ENCODE measurements at places on chromosomes 12 and 14.

- no peak for DNase-seq
Observed at GRCh38 chr12:2244013-2244861, 191.4 kb downstream of the CACNA1C start.

- DNase-seq = no peak
Observed at GRCh38 chr14:27410981-27411380, 813.1 kb upstream of the NOVA1 start.

DNA sequence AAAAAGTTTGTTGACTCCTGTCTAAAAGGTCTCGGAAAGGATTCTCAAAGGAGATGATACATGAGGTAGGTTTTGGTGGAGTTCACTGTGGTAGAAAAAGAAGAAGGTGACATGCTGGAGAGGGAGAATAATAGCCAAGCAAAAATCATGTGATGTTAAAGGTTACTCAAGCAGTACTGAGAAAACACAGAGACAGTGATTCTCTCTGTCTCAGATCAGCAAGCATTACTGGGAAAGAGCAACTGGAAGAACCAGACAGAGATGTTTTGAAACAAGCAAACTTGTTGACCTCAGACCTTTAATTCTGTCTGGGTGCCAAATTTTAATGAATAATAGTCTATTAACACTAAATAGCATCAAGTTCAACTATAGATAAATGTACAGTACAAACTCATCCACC, 183.5 kb upstream of the PLEKHG7 start:
- DNase-seq = no peak

DNA sequence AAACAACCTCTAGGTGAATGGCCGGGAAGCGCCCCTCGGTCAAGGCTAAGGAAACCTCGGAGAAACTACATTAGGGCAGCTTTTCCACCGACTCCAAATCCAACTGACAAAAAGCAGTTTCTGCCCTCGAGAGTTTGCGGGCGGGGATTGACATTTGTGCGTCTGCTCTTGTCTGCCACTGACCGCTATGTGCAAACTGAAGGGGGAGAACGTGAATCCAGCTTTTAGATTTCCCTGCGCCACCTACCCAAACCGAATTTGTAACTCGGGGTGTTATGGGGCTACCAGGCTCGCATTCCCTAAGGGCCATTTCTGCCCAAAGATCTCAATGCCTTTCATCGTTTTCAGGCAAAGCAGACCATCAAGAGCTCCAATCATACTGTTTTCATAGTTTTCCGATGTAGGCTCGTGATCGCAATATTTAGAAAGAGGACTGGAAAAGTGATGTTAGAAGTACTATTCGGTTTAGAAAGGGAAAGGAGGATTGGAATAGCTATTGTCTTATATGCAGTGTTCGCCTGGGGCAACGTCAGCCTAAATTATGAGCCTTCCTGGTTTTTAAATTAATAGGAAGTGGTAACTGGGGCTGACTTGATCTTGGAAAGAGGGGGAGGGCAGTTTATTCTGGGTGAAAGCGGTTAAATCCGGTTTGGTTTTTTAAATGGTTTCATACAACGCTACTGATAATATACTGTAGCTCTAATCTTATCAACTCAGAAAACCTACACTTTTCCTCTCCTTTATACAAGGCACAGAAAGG, 45.4 kb downstream of the BCAT1 start:
- no peak for DNase-seq

DNA sequence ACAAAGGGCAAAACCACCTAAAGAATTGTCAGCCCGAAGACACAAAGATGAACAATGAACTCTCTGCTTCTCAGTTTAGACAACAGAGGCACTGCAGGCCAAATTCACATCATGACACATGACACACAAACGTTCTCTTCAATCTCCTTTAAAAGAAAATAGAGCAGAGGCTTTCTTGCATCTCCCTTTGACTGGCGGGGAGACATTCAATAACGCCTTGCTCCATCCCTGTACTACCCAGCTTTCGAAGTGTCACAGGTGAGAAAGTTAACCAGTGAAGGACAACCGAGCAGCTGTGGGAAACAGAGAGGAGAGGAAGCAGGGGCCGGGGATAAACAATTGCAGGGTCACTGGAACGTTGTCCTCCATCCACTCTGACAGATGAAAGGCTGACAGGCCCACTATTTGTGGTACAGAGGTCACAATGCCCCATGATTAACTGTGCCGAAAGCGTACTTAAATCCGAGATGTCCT, 130.8 kb downstream of the PHLDA1 start:
- no peak for DNase-seq

DNA sequence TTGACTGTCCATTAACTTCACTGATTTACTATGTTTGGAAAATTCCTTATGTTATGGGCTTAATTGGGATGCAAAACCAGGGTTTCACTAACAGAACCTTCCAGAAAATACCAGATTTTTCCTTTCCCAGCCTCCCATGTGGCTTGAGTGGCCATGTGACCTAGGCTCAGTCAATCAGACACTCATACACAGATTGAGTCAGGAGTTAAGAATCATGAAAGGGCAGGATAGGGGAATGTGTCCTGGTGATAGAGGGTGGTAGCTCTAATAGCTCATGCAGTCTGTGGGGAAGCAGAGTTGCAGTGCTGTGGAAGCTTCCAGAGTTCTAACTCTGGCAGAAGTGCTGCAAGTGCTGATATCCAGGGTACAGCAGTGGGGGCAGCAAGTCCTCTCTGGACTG, 134.1 kb upstream of the IFNG-AS1 start:
- DNase-seq = no peak

DNA sequence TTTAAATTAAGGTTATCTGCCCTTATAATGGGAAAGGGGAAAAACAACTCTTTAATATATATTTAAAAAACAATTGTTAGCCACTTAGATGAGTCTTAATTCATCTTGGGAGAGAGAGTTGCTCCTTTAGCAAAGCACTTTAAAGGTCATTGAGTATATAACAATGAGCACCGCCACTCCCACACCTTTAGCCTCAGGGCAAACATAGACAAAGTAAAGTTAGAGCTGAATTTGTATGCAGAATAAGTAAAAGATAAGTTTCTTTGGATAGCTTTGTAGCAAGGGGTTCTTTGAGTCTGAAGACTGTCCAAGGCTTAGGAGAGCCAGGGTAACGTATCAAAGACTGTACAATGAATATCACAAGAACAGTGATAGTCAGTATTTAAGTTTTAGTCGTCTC, 728.8 kb upstream of the LMO3 start:
- DNase-seq = no peak

DNA sequence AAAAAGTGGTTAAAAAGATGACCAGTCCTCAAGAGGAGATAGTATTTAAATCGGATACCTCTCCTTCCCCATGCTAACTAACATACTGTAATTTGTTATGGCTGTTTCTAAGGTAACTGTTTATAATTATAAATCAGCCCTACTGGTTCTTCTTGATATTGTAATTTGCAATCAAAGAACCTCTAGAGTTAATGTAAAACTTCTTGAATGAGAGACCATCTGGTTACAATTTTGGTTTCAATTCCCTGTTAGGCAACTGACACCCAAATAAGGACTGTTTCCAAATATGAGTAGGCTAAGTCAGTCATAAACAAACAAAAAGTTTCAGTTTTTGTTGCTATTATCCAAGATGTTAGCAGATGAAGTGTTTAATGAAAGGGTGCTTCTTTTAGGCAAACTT, 120.2 kb upstream of the DNM1L start:
- no peak for DNase-seq

- DNase-seq = no peak
Observed at GRCh38 chr12:11960646-11961045, 110.1 kb upstream of the BCL2L14 start.

- DNase-seq = no peak
Observed at GRCh38 chr14:99655521-99655920, 10.6 kb downstream of the HHIPL1 start.

DNA sequence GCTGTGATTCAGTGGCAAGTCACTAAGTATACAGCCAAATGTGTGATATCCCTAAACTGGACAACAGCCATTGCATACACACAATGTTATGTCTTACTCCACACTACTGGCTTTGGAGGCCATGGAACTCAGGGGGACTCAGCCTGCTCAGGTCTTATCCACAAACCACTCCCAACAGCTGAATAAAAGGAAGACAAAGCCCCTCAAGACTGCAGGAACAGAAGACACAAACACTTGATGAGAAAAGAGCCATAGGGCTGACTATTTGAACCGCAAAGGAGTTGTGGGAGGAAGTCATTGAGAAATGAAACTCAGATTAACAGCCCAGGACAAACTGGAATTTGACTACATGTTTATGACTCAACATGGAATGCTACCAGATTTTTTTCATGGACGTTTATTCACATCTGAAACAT, 40.9 kb downstream of the PTGER2 start:
- DNase-seq = no peak

GRCh38 chr12:119412811-119413794, 78.6 kb downstream of the CCDC60 start:
- DNase-seq = no peak

DNA sequence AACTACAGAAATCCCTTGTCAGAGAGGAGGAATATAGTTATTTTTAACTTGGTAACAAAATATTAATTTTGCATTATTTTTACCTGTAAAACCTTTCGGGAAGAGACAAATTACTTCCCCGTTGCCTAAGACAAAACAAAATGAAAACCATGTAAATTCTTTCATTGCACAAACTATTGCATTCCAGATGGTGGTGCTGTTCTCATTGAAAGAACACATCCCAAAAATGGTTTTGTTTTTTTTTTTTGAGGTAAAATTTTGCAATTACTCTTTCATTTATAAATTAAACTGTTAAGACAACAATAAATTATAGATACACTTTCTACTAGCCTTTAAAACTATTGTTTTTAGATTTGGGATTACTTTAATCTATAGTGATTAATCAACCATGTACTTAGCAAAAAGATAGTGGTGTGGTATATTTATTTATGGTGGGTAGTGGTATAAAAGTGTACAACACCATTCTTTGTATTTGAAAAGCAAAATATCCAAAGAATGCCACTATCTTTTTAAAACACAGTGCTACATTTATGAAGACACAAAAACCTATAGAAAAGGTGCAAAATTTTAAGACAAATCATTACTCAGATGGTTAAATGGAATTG, 115.5 kb downstream of the SLC38A1 start:
- no peak for DNase-seq

GRCh38 chr12:202081-202731, 11.8 kb downstream of the SLC6A12 start:
- DNase-seq = no peak

GRCh38 chr14:95816539-95816938, 60.1 kb upstream of the TUNAR start:
- no peak for DNase-seq

GRCh38 chr12:50569876-50570275, 65.1 kb downstream of the DIP2B start:
- DNase-seq = no peak

DNA sequence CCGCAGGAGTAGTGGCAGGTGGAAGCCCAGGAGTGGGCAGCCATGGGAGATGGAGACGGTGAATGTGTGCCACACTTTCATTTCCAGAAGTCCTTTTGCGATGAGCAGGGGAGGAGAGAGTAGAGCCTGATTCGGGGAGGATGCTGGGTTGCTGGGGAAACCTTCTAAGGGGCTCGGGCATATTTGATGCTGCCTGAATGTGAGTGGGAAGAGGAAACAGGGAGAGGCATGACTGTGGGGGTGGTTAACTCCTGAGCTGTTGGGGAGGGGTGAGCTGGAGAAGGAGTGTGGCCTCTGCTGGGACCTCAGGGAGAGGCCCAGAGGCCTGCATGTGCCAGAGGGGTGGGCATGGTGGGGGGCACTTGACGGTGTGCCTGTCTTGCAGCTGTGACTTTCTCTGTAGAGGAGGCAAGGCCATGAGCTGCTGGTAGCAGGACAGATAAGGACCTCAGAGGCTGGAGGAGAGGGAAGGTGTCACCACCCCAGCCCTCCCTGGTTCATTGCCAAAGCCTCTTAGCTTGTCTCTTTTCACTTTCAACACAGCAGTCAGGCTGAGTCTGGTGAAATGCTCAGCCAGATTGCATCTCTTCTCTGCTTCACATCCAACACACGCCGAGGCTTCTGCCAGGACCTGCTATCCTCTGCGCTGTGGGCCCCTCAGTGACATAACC, 11.4 kb downstream of the GLT1D1 start:
- DNase-seq = no peak

- DNase-seq = no peak
Observed at GRCh38 chr12:91249518-91250272, 67.1 kb upstream of the DCN start.

Data from stimulated activated CD4-positive, alpha-beta T cell treated with anti-CD3 and anti-CD28 coated beads, Interleukin-15, amount 100 ng/mL, for 1 hour (primary cell).